Activated T-cell treated with anti-CD3 and anti-CD28 coated beads, Interleukin-2, amount 50 U/mL, for 48 hours (primary cell): ENCODE measurements at places on chromosomes 16 and 17.

- DNase-seq: no peak
Measured at GRCh38 chr16:86379505-86379846, 130.9 kb upstream of the FOXF1 start.

GRCh38 chr17:4440690-4441686 is 7.2 kb downstream of the SPNS3 start:
- no peak for DNase-seq

GRCh38 chr17:7927596-7927995 is 2.1 kb downstream of the KCNAB3 start:
- DNase-seq: no peak

GRCh38 chr16:48201515-48202201 is 42.4 kb upstream of the LONP2 start:
- DNase-seq: no peak

- no peak for DNase-seq
Measured at GRCh38 chr17:62931101-62931500, 34.9 kb upstream of the TANC2 start.

DNA sequence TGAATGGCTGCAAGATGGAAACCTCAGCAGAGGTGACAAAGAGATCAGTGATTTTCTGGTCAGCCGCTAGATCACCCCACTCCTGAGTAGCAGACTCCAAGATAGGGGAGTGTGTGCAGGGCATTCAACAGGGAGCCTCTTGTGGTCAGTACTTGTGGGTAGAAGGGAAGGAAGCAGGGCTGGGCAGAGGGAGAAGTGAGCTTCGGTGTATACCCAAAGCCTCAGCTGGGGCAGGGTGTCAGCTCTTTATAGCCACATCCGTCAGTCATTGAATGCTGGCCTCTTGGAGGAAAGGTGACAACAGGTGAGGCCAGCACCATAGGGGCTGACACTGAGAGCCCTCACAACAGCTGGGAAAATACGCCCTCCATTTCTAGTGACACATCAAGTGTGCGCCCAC is 2.2 kb upstream of the SLC12A3 start:
- no peak for DNase-seq

- no peak for DNase-seq
Measured at GRCh38 chr17:44928950-44929720, 13.8 kb upstream of the GFAP start.

DNA sequence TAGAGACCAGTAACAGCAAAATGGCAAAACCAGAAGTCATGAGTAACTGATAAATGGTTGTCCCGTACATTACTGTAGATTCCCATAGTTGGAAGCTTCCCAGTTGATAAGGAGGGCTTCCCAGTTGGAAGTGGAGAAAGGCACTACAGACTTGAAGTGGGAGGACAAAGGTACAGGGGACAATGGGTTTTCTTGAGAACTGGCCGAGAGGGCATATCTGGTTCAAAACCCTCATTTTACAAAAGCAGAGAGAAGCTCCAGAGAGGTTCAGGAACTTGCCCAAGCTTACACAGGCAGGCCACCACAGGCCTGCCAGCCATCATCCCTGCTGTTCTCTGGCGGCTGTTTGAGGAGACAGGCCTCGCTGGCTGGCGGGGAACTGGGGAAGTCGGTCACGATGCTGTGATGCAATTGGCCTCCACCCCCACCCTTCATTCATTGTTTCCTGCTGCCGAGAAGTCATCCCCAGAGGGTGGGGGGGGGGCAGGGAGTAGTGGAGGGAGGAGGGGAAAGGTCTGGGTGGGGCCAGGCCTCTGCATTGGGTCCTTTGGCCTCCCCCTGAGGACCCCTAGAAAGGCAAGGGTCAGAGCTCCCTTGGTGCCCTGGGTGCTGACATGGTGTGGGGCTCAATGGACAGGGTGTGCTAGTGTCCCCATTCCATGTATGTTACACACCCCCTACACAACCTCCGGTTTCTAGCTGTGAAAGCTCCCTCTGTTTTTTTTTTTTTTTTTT is 3.0 kb downstream of the UBALD2 start:
- DNase-seq: peak; percentile 88

DNA sequence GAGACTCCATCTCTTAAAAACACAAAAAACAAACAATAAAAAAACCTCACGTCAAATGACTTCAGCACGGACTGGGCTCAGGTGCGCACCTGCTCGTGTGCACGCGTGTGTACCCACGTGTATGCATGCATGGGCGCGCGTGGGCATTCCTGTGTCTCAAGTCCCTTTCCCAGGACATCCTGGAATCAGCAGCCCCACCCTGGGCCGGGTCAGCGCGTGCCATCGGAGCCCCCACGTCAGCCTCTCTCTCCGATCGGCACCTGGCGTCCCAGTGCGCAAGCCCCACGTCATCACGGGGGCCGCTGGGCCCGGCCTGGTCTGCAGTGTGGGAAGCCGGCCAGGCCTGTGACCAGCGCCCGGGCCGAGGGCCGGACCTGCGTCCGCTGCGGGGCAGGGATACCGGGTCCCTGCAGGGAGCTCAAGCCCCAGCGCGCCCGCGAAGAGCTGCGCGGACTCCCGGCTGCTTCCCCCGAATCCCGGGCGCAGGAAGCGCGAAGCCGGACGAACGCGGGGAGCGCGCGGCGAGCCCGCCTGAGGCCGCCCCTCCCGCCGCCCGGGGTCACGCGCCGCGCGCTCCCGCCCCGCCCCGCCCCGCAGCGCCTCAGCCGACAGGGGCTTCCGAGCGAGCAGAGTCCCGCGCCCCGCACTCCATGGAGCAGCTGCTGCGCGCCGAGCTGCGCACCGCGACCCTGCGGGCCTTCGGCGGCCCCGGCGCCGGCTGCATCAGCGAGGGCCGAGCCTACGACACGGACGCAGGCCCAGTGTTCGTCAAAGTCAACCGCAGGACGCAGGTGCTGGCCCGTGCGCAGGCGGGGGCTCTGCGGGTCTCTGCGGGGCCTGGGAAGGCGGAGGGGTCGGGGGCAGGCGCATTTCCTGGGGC is at the start of gene FN3K:
FN3K (plus strand) TSS at position 629 of the 880 bp plus-strand sequence; CDS start at position 651, 22 bp downstream.
- DNase-seq: peak; percentile 33

- no peak for DNase-seq
Measured at GRCh38 chr17:78317794-78318400, 42.0 kb downstream of the SOCS3 start.

DNA sequence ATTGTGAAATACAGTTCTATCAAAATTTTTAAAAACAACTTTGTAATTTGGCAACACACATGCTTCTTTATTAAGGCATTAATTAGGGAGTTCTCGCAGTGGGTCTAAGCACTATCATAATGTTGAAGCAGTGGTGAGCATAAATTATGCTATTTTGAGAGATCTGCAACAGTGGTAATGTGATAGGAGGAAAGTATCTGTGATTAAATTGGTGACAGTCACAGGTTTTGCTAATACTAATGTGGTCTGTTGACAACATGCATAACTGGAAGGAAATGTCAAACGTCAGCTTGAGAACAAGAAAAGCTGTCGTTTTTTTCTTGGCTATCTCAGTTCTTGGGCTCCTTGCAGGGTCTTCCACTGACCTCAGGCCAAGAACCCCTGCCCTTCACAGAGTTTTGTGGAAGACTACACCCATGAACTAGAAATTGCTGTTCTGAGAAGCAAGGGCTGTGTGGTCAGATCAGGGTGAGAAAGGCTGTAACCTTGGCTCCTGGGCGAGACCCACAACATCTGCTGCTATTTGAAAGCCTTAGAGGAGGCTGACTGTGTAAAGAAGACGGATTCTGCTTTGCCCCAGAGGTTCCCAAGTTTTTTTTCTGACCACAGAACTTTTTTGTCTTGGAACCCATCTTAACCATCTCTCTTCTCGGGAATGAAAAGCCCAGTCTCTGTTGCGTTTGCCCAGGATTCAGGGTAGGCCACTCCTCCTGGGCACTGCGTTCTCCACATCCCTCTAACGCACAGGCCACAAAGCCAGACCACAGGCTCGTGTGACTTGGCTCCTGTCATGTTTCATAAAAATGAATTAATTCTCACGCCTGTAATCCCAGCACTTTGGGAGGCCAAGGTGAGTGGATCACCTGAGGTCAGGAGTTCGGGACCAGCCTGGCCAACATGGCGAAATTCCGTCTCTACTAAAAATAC is 13.9 kb downstream of the ATP2A1 start:
- no peak for DNase-seq

GRCh38 chr16:13012601-13013000 is 111.2 kb downstream of the SHISA9 start:
- DNase-seq: no peak

DNA sequence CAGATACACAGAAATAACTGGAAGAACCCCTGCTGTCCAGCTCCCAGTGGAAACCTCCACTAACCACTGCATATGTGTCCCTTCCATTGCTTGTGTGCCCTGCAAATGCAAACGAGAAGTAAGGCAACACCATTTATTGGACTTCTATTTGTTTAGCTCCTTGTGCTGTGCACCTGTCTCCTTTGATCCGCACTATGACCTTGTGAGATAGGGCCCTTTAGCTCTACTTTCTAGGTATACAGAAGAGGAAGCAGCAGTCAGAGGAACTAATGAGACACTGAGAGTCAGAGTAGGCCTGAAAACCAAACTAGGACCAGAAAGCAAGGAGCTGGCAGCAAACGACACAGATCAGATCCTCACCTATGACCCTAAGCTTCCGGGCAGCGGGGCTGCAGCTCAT is 22.4 kb downstream of the SOX9 start:
- DNase-seq: no peak

GRCh38 chr17:70716551-70716950 is 547.2 kb downstream of the KCNJ2 start:
- DNase-seq: no peak

- DNase-seq: no peak
Measured at GRCh38 chr17:51164911-51165679, 1.1 kb upstream of the NME2 start.

DNA sequence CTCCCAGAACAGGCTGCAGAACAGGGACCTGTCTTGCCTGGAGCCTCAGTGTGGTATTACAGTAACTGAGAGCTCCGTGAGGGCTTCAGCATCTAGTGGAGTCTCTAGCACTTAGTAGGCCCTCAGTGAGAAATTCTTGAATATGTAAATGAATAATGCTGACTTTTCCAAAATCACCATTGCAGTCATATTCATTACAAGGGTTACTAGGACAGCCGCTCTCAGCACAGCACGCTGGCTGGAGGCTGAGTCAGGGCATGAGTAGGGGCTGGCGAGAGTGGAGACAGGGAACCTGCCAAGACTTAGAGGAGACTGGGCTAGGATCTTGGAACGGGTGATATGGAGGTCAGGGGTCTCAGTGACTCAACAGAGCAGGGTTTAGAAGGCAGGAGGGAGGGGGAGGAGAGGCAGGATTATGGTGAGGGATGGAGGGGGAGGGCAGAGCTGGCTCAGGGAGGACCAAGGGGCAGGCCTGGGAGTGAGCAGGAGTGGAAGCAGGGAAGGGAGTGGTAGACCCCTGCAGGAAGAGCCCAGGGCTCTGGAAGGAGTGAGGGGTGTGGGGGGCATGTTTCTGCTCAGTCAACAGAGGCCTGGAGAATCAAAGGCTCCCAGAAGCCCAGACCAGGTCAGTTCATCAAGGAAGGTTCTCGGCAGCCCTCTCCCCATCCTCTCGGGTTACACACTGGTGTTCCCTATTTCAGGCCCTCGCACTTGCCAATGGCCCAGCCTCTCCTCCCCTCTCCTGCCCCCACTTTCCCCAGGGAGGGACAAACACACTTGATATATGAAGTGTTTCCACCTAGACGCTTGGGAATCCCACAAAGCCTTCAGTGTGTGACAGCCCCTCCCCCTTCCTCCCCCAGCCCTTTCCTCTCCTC is 42.3 kb downstream of the FZD2 start:
- no peak for DNase-seq

- no peak for DNase-seq
Measured at GRCh38 chr16:89257281-89257731, 39.8 kb downstream of the ZNF778 start.

- no peak for DNase-seq
Measured at GRCh38 chr17:80591788-80592187, 47.1 kb downstream of the RPTOR start.

DNA sequence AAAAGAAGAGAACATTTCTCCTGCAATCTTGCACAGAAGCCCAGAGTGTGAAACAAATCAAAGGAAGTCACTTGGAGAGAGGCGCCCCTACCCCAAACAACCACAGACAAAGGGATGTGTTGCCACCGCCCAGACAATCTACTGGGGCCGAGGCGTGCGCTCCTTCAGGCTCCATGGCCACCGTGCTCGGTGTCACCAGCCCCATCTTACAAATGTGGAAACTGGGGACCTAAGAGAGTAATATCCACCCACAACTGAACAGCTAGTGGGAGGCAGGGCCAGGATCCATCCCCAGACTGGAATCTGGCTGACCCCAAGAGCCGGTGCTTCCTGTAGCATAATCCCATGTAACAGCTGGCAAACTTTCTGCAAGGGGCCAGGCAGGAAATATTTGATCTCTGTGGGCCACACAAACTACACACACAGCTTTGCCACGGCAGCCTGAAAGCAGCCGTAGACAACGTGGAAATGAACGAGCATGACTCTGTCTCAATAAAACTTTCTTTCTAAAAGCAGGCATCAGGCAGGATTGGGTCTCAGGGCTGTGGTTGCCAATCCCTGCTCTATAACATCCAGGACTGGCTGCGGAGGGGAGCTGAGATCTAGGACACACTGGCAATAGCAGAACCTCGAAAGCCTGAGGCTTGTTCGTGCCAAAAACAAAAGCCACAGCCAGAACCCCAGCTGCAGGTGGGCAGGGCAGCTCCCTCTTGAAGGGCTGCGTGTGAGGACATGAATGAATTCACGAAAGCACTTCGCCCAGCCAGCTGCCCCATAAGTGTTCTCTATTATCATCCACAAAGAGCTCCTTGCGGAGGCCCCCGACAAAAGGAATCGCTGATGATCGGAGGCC is 26.6 kb upstream of the GINS2 start:
- DNase-seq: no peak

- no peak for DNase-seq
Measured at GRCh38 chr16:78605548-78606101, 506.2 kb downstream of the WWOX start.

DNA sequence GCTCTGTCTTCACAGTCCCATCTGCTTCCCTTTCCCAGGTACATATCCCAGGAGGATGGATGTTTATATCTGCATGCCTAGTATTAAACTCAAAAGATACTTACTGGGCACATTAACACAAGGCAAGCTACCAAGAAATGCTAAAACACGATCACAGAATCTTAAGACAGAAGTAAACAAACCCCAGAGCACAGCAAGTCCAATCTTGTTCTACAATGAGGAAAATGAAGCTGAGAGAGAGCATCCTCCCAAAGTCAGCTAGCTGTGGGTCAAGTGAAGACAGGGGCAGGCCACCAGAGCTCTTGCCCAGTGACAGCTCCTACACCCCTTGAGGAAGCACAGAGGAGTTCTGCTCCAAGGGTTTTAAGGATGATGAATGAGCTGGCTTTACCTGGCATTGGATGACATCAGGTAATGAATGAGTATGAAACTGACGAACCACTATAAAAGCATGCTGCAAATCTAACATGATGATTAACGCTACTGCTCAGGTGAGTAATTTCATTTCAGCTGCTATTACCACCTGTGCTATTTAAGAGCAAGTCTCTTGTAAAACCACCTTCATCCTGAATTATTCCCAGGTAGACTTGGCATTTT is 20.3 kb downstream of the XPO6 start:
- no peak for DNase-seq

DNA sequence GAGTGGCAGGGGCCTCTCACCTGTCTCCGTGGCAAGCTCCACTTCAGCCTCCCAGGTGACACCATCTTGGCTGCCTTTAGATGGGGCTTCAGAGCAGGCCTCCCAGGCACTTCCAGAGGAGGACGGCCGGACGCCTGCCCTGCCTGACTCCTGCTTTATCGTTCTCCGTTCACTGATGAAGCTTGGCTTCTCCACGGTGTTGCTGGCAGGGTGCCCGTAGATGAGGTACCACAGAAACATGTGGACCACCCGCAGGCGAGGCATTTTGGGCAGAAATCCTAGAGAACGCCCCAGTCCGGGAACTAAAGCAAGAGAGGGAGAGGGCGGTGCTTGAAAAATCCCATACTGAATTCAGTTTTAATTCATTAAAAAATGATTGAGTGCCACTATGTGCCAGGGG is 54.5 kb downstream of the GTF3C1 start:
- DNase-seq: no peak

- no peak for DNase-seq
Measured at GRCh38 chr17:32625971-32626370, 139.2 kb downstream of the CDK5R1 start.
